ENCODE measurements at places on chromosomes 5 and 9.
A peak's percentile ranks its signal among the peaks of the same experiment; 100 is the strongest.

- no peak for DNase-seq
These were observed 1.5 kb upstream of the SEMA5A start for GRCh38 chr5:9547122-9547947.

- no peak for DNase-seq
These were observed 12.4 kb downstream of the PCDH12 start for GRCh38 chr5:141945511-141946051.

DNA sequence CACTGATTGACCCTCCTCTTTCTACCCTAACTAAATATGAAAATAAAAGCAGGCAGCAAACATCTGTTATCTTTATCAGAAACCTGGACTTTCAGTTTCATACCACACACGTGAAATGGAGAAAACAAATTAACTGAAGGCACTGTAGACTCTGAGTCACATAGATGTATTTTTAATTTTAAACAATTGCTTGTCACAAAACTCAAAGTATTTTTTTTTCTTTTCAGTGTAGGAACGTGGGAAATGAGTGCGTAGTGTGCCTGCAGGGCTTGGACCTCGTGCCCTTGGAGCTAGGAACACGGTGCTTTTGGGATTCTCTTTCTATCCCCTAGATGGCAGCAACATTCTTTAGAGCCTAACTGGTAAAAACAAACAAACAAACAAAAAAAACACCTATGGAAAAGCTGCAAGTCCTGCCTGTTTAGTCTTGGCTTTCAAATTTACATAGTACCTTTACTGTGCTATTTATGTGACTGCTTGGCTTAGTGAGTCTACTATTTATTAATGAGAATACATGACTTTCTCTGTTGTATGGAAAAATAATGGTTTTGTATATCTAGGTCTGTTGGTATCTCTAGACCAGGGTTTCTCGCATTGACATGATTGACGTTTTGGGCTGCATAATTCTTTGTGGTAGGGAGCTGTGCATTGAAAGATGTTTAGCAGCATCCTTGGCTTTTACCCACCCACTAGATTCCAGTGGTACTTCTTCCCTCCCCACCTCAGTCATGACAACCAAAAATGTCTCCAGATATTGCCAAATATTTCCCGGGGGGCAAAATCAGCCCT is 16.8 kb upstream of the ACTBL2 start:
- peak; percentile 46 for DNase-seq

- no peak for DNase-seq
These were observed 253.5 kb downstream of the DMRTA1 start for GRCh38 chr9:22700171-22700570.

DNA sequence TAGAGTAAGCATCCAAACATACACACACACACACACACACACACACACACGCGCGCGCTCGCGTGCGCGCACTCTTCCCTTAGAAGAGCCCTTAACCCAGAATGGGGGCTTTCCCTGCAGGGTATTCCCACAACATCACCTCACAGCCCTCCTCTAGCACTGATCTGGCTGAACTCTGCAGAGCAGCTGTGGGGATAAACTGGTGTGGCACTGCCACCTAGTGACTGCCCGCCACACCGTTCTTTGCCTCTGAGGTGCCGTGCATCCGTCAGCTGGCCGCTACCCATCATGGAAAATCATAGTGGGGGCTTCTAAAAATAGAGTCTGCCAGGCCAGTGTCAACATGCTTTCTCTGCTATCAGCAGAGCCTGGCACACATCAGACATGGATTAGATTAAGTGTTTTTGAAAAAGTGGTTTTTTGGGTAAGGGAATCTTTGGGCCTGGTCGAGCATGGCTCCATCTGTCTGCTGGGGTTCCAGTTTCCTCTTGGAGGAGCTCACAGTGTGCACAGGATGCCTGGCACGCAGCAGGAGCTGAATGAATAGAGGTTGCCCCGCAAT is 88.1 kb downstream of the KCNN2 start:
- DNase-seq, result peak; percentile 18

- DNase-seq, result no peak
These were observed 147.8 kb downstream of the AOPEP start for GRCh38 chr9:94874316-94874715.

- no peak for DNase-seq
These were observed 265.7 kb downstream of the AOPEP start for GRCh38 chr9:94991961-94992907.

- no peak for DNase-seq
These were observed 269.9 kb downstream of the MTRR start for GRCh38 chr5:8138884-8139283.

- no peak for DNase-seq
These were observed 32.5 kb downstream of the TERT start for GRCh38 chr5:1262381-1262780.

- DNase-seq, result no peak
These were observed 27.4 kb downstream of the OXCT1 start for GRCh38 chr5:41842777-41843176.

GRCh38 chr5:144944936-144945335 is 774.3 kb downstream of the KCTD16 start:
- DNase-seq, result no peak

DNA sequence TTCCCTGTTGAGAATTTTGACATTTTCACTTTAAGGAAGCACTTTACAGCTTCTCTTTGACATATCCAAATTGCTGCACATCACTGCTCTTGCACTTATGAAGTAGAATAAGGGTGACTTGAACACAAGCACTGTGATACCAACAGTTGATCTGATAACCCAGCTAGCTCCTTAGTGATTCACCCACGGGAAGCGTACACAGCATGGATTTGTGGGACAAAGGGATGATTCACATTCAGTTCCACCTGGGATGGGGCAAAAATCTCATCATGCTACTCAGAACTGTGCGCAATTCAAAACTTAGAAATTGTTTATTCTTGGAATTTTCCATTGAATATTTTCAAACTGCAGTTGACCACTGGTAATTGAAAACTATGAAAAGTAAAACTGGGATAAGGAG is 1565.5 kb upstream of the CDH9 start:
- DNase-seq, result no peak

DNA sequence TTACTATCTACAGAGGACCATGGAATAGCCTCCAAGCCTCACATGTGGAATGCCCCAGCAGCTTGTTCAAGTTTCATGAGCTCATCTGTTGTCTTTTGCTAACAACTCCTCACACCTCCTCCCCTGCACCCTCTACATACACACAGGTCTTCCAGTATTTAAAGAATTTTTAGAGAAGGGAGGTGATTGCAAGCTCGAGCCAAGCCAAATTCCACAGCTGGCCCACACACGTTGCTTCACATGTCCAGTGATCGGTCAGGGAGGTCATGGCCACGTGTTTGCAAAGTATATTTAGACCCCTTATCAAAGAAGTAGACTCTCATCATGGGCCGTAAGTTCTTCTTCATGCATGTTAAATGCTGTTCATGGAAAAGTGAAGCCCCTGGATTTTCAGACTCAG is 281.7 kb downstream of the OSTF1 start:
- no peak for DNase-seq

GRCh38 chr9:88772575-88772974 is 218.7 kb upstream of the S1PR3 start:
- no peak for DNase-seq

DNA sequence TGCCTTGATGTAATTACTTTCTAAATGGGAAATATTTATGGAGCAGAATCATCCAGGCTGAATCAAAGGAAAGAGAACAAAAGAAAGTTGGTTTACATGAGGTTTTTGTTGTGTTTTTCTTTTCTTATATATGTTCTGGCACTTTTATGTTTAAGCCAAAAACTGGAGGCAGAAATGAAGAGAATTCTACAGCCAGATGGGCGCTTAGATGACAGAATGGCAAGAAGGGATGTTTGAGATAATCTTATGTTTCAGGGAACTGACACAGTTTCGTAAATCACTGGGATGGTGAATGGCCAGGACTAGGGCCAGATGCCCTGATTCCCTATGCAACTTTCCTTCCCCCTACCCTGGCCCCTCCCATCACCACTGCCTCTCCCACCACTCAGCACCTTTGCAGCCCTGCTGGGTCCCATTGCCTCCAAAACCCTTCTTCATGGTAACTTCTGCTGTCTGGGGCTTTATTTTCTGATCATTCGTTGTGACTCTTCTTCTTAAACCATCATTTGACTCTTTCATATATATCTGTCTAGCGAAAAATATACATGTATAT is 111.8 kb downstream of the EFNA5 start:
- DNase-seq, result peak; percentile 46

DNA sequence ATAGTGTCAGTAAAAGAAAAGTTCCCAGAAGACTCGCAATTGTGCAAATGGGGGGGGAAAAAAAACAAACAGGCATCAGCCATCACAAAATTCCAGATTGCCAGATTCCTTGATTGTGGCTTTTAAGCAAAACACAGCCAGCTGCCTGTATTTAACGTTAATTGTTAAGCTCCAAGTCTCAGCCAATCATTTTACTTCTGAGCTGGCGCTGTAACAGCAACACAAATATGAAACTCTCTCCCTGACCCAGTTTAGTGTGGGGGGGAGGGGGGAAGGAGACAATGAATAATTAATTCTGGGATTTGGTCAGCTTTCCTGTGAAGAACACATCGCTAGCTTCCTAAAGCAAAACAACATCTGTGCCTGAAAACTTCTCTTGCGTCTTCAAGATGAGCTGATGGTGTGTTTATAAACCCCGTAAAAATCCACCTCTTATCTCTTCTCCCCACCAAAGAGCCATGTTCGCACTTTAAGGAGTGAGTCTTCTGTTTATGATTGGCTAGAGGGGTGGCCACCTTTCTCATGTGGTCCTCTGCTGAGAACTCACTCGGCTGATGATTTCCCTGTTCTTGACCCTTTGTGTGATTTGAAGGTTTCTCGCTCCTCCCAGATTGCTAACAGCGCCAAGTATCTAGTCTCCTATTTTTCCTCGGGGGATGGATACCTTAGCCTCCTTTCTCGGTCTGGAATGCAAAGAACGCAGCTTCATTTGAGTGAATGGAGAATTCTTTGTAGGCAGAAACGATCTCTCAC is 160.2 kb upstream of the DAPK1 start:
- DNase-seq, result no peak

- DNase-seq, result no peak
These were observed 6.0 kb upstream of the CDKN2AIPNL start for GRCh38 chr5:134417707-134418106.

GRCh38 chr5:43236653-43237355 is 44.8 kb downstream of the NIM1K start:
- no peak for DNase-seq

DNA sequence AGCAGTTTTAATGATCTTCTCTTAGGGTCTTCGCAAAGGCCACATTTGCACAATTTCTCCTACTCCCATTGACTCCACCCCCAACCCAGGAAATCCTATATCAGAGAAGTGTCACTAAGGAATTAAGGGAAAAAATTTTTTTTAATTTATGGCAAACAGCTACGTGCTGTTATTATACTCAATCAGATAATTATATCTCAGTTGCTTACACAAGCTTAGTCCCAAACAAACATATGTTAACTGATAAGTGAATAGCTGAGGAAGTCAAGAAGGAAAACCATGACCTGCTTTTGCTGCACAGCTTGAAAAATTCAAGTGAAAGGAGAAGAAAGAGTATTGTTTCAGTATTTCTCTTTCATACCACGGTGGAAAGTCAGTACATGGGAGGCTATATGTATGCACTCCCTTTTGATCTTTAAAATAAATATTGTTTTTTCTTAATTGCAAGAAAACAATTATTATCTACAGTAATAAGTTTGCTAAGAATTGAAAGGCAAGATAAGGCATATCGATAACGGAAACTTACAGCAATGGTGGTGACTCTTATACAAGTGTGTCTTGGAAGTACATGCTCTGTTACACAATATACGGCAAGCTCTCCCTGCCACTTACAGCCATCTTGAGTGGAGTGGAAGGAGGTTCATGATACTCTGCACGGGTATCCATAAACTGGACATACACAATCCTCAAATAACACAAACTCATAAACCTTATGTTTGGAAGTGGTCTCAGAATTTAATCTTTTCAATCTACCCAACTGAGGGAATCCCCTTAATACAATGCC is 167.9 kb upstream of the FREM1 start:
- no peak for DNase-seq

DNA sequence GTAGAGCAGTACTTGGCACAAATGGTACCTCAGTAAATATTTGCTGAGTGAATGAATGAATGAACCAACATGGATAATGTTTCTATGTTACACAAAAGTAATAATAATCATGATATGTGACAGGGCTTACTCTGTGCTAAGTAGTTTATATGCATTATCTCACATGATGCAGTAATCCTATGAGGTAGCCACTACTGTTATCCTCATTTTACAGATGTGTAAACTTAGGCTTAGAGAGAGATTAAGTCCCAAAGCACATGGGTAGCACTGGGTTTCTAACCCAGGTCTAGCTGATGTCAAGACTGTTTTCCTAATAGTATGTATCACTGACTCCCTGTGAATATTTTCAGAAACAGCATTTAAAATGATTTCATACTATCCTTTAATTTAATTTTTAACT is 44.1 kb upstream of the VDAC1 start:
- DNase-seq, result no peak

DNA sequence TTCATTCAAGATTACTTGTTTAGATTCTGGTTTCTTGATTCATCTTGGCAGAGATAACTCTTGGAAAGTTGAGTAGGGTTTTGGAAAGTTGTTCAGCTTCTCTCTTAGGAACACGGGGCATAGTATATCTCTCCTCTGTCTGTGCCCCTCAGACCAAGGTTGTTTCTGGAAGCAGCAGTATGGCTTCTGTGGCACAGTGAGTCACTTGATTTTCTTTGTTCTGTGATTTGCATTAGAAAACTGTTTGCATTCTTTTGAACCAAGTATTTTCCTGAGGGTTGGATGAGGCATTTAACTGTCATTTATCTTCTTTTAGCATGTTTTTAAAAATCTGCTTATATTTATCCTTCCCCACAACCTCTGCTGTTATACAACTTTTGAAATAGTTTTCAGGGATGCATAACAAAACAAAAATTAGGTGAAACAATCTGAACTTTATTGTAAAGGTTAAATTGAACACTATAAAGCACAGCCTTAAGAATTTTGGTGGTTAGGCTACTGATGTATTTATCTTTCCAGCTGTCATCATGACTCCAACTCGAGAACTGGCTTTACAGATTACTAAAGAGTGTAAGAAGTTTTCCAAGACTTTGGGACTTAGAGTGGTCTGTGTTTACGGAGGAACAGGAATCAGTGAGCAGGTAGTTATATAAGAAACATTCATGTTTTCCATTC is 26.5 kb downstream of the DDX46 start:
- no peak for DNase-seq

DNA sequence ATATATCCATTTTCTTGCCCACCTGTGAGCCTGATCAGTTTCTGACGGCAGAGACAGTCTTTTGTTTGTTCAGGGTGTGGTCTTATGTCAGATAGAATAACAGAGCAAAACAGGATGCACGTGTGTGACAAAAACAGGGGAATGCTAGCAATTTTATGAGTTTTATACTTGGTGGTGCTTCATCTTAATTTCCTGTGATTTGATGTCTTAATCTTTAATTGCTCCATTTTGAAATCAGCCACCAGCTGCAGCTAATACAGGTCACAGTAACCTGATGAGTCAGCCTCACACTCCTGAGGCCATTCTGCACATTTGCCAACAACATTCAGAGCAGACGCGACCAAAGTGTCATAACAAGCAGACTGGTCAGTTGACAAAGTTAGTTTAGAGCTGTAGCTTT is 42.3 kb upstream of the JMY start:
- DNase-seq, result no peak
